ENCODE measurements at places on chromosomes 12 and 14.
A peak's percentile ranks its signal among the peaks of the same experiment; 100 is the strongest.

GRCh38 chr12:43148691-43149090 is 403.3 kb downstream of the ADAMTS20 start:
- no peak for DNase-seq

GRCh38 chr12:19002216-19002615 is 127.3 kb upstream of the PLEKHA5 start:
- no peak for DNase-seq

DNA sequence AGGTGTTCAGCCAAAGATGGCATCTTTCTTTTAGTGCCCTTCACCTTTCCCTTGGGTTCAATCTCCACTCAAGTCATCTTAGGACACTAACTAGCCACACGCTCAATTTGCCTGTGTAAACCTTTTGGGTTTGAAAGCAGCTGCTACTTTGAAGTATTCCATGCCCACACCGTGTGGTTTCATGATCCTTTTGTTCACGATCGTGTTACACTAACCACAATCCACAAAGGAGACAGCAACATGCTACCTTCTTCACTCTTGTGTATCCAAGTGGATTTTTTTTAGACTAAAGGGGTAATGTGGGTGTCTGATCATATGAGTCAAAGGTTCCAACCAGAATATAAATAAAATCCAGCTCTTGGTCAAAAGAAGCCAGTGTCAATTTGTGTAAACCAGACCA is 122.7 kb upstream of the FAR2 start:
- DNase-seq: no peak

- peak; percentile 49 for DNase-seq
Observed at GRCh38 chr14:68527329-68527851, 265.5 kb downstream of the ZFP36L1 start.

GRCh38 chr14:75077794-75078193 is 8.4 kb downstream of the ZC2HC1C start:
- DNase-seq: no peak

GRCh38 chr14:97178781-97179180 is 381.6 kb downstream of the VRK1 start:
- DNase-seq: no peak

DNA sequence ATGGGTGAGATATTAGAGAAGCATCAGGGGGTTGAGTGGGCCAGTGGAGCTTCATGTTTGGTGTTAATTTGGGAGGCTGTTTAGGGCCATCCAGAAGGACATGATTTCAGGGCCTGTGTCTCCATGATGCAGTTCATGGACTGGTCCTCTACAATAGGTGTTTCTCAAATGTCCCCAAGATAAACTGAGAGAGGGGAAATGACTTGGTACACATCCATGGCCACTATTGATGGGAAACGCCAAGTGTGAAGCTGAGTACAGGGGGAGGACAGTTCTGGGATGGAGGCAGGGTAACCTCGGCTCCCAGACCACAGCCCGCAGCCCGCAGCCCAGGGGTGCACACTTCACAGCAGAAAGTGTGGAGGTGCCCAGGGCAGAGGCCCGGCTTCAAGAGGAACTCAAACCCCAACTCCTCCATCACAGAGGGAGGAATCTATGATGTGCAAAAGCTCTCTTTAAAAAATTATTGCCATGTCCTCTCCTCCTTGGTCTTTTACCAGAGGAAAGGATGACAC is 33.3 kb downstream of the CACNA2D4 start:
- no peak for DNase-seq

GRCh38 chr12:5429741-5430557 is 2.0 kb upstream of the NTF3 start:
- peak; percentile 74 for DNase-seq

- no peak for DNase-seq
Observed at GRCh38 chr12:101858361-101858760, 19.0 kb upstream of the DRAM1 start.

DNA sequence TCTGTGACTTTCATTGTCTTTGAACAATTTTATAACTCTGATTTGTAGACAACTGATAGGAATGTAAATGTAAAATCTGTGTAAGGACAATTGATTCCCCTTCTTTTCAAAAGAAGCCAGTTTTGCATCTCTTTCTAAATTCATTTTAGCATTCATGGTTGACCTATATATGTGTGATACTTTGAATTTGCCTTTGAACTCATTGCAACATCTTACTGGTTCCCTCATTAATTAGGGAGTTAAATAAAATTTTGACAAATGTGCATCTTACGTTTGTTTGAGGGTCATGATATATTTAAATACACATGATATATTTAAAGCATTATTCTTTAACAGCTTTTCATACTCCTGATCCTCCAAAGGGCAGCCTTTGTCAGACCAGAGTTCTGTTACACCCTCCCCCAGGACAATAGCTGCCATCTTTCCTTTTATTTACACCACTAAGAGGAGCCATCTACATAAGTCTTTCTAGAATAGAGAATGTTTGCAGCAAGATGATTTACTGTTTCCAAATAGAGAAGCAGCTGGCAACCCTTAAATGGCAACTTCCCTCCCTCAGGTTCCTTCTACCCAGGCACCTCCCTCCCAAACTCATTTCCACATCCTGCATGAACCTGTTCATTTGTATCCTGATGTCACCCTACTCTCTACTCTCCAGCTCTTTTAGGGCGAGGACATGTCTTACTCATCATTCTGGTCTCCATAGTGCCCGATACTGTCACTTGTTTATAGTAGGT is 40.2 kb upstream of the APPL2 start:
- DNase-seq: no peak

GRCh38 chr12:132657004-132657727 is 30.0 kb downstream of the POLE start:
- DNase-seq: no peak

- no peak for DNase-seq
Observed at GRCh38 chr14:26282578-26282977, 315.3 kb downstream of the NOVA1 start.

GRCh38 chr12:75970310-75970709 is 61.3 kb downstream of the PHLDA1 start:
- no peak for DNase-seq

DNA sequence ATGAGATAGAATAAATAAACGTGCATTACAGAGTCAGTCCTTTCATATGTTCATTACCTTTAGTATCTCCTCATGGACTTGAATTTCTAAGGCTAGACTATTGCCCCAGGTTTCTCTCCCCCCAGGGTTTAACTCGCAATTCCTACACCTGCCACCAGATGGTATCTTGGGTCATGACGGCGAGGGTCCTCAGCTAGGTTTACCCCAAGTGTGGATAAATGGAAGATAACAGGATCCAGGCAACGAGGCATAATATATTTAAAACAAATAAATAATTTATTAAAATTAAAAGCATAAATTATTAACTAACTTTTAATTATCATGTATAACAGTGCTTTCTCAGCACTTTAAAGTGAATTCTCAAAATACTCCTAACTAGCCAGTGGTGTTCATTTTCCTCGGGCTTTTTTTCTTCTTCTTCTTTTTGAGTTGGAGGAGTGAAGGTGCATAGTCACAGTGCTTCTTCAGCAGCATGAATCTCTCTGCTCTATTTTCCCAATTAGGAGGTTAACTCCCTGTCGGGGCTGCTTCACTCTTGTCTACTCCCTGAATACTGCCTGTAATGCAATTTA is 243.5 kb upstream of the CAND1 start:
- peak; percentile 76 for DNase-seq

GRCh38 chr12:30698346-30698745 is 2.7 kb upstream of the IPO8 start:
- no peak for DNase-seq

DNA sequence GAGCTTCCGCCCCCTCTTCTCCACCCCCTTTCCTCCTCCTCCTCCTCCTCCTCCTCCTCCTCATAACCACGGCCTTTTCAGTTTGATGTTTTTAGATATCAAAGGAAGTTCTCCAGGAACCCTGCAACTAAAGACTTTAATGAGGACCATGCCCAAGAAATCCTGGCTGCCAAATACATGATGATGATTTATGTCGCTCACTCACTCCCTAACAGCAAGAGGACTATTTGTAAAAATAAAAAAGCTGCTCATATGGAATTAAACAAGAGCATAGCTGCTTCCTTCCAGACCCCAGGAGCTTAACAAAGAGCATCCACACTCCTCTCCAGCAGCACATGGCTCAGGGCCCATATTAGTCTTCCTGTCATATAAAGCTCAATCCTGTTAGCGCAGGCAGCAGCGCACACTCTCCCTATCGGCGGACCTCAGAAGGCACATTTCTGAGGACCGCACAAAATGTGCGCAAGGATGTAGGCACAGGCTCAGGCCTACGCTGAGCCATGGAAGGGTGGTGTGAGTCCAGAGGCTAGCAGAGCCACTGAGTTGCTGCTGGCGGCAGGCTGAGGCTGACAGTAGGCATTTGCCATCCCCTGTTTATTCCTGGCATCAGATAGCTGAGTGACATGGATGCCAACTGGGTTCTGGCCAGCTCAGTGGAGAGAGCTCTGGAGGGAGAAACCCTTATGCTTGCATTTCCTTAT is 232.8 kb downstream of the MSRB3 start:
- DNase-seq: no peak

- no peak for DNase-seq
Observed at GRCh38 chr12:15599266-15600037, 189.7 kb downstream of the EPS8 start.

- DNase-seq: no peak
Observed at GRCh38 chr12:109618082-109618481, 44.5 kb downstream of the MVK start.

- no peak for DNase-seq
Observed at GRCh38 chr14:22838631-22839041, 2.3 kb downstream of the MMP14 start.

- DNase-seq: no peak
Observed at GRCh38 chr14:21768116-21768874, 94.7 kb upstream of the OR4E1 start.

DNA sequence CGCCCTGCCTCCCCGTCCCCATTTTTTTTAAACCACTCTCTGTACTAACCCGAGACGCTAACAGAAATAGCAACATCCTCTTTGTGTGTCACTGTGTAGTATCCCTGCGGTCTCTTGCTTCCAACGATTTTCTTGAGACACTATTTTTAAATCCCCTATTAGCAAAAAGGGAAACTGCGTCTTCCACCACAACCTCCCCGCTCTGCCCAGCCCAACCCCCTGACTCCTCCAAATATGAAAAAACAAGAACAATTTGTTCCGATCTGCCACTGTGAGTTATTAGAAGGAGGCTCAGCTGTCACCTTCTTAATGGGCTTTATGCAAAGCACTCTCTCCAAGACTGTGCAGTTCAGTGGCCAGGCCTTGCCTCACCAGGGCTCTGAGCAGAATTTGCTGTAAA is 76.3 kb downstream of the MAP1LC3B2 start:
- no peak for DNase-seq

DNA sequence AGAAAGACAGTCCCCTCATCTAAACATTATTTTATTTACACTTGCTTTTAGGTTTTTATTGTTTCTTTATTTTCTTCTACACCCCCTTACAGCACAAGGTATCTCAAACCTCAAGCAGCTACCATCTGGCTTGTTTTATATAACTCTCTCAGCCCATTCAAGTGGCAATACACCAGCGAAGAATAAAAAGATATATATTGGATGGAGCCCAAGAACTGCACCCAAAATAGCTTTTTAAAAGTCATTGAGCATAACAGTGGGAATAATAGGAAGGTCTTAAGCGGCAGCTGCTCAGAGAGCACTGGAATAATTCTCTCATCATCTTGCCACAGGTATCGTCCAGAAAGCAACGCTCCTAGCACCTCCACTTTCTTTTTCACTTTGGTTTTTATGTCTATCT is 322.5 kb downstream of the SYT1 start:
- no peak for DNase-seq

DNA sequence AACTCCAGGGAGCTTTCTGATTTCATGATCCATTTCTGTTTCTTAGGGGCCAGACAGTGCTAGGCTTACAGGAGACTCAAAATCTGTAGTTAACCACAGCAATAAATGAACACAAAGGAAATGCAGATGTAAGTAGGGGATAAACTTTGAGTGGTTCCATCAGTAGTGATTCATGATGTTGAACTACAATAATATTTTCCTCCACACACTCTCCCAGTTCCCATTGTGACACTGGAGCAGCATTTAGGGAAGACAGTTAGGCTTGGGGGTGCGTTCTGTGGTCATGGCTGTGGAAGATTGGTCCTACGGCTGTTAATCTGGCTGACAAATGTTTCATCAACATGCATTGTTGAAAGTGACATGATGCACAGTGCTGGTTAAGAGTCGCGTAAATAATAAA is 66.9 kb downstream of the HMGA2 start:
- no peak for DNase-seq

DNA sequence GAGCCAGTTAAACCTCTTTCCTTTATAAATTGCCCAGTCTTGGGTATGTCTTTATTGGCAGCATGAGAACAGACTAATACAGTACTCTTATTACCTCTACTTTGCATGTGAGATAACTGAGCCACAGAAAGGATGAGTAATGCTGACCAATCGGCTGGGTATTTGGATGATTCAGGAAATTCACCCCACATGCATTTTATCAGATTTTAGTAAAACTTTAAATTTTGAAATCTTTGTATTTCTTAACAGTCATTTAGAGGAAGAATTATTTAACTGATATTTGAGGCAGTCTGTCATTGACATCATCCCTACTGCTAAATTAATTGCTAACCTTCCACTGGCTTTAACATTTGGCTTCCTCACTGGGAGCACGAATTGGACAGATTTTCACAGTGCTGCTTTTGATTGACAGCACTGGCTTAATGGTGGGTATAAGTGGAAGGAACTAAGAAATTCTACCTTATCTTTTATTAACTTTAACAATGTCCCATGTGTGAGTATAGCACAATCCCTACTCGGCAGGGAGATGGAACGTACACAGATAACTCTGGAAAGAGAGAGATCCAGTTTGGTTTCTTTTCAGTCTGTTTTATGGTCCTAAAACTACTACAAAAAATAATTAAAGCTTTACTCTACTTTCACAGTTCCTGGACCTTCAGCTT is 261.0 kb downstream of the DACT1 start:
- DNase-seq: no peak

GRCh38 chr12:44603701-44604100 is 272.4 kb downstream of the NELL2 start:
- no peak for DNase-seq

DNA sequence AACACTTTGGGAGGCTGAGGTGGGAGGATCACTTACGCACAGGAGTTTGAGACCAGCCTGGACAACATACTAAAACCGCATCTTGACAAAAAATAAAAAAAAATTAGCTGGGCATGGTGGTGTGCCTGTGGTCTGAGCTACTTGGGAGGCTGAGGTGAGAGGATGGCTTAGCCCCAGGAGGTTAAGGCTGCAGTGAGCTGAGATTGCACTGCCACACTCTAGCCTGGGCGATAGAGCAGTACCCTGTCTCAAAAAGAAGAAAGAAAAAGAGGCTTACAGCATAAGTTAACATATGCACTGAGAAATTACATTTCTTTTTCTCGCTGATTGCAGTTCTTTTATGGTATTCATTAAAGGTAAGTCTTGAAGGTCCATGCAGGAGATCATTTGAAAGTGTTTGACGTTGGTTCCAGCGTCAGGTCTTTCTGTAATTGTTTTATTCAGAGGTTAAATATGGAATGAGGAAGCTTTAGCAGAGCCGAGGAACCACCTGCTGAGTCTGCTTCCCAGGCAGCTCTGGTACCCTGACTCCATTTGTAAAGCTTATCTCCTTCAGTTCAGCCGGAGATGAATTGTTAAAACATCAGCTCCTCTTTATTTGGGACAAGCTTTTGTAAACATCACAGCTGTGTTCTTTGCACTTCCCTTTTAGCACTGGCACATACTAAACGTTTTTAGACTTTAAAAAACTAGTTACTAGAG is 18.5 kb downstream of the SFSWAP start:
- no peak for DNase-seq
